ENCODE measurements at places on chromosomes 4 and X.

DNA sequence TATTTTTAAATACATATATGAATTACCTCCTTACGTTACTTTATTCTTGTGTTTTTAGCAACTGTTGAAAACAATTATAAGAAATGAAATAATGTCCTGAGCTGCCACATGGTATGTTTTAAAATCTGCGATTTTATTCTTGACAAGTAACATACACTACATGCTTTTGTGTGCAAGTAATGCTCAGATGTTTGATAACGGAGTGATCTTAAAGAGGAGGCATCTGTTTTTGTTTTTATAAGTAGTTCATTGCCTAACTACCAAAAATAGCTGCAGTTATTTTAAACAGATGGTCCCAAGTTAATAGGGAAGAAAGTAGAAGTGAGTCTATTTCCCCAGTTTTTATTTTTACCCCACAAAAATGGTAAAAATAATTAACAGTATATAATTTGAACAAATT lies 55.2 kb downstream of the GAB1 start:
- DNase-seq: no peak

- no peak for DNase-seq
Observed at GRCh38 chr4:74156521-74156920, 1.4 kb upstream of the MTHFD2L start.

DNA sequence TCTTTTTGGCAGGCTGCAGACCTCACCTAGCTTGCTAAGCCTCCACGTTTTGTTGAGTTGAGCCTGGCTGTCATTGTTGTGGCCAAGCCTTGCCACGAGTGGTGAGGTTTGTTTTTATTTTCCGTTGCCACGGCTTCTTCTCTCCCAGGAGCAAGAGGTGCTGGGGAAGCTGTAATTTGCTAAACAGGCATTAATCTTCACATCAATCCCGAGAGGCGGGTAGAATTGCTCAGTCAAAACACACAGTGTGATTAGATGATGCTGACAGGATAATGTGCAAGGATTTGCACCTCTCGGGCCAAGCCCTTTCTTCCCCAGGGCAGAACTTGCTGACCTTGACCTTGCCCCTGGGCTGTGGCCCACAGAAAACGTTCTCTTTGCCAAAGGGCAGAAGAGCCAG lies 72.2 kb upstream of the ATP6AP2 start:
- DNase-seq: no peak

GRCh38 chr4:81084634-81085033 lies 54.1 kb downstream of the BMP3 start:
- no peak for DNase-seq

GRCh38 chr4:52912608-52913007 lies 50.5 kb downstream of the RASL11B start:
- DNase-seq: no peak

DNA sequence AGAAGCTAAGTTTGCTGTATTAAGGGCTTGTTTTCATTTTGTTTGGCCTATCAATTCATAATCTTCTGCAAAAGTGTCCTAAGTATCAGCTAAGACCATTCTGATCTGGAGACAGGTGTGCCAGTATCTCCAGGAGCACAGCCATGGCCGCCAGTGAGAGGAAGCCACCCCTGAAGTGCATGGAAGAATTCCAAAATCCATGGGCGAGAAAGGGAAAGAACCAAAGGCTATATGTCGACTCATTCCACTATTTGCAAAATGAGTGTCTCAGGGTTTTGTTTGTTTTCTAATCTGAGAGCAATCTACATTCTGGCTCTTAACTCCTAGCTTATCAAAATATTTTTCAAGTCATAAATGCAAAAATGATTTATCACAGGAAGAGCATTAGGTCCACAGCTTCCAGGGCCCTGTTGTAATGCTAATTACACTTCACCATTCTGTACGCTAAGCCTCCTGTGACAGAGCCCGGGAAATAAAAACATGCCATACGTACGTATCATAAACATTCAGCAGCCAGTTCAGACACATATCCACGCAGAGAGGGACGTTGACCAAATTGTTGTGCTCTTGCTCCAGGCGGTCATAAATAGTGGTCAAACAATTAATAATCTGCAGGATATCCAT lies 137.3 kb upstream of the FTHL17 start:
- no peak for DNase-seq

Measured in stimulated activated CD4-positive, alpha-beta T cell treated with anti-CD3 and anti-CD28 coated beads, TNF-alpha, amount 100 ng/mL, for 48 hours (primary cell).